ENCODE measurements at places on chromosomes 6 and 20.

DNA sequence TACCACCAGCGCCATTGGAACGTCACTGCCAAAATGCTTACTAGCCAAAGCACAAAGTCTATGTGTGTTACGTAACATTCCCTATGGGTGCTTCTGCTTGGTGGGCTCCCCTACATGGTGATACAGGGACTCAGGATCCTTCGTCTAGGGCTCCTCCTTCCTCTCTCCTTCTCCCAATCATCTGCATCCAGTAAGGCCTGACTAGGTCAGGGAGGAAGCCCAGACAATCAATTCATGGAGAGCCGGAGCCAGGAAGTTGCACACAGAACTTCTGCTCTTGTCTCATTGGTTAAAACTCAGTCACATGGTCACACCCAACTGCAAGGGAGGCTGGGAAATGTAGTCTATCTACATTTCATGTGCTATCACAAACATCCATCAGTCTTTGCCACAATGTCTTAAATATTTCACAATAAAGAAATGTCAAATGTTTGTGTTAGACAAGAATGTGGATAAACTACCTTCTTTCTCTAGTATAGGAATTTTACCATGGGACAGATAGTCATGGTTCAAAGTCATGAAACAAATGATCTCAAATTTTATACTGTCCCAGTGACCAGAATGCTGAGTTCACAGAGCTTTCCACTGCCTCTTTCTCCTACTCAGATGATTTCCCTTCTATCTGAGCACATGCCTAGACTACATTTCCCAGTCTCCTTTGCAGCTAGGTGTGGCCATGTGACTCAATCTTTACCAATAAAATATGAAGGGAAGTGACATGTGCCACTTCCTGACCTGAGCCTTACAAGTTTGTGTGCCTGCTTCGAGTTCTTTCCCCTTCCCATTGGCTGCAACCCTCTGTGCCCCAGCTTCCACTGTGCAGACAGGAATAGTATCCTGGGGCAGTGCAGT, 9.3 kb upstream of the KCNK15 start:
- peak; percentile 53 for DNase-seq

DNA sequence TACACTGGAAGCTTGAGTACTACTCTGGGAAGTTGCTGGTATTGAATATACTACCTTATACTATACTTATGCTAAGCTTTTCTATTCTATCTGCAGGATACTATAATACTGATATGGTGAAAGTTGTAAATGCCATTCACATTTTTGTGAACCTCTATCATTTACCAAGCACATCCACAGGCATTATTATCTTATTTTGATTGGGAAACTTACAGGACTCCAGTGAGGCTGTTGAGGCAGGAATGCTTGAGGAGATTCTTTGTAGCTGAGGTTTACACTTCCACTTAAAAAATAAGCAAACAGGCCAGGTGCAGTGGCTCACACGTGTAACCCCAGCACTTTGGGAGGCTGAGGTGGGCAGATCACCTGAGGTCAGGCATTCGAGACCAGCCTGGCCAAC, 442.9 kb downstream of the QKI start:
- DNase-seq, result no peak

DNA sequence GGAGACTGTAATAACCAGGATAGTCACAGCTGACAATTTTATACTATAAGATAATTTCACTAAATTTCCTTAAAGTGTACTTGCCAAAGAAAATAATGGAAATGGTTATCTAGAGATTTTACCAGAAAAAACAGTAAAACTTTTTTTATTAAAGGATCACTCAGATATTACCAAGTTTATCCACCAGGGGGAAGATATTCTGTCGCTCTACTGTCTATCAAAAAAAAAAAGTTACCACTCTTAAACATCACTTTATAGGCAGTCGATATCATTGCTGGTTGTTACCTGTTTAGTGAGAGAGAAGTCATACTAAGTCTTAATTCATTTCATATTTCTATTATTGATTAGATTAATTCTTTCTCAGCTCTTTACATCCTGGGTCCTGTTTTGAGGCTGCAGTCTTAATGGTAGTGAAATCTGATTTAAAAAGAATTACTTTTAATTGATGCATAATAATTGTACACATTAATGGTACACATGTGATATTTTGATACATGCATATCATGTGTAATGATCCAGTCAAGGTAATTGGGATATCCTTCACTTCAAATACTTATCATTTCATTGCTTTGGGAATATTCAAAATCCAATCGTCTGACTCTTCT, 18.9 kb downstream of the L3MBTL3 start:
- peak; percentile 46 for DNase-seq

DNA sequence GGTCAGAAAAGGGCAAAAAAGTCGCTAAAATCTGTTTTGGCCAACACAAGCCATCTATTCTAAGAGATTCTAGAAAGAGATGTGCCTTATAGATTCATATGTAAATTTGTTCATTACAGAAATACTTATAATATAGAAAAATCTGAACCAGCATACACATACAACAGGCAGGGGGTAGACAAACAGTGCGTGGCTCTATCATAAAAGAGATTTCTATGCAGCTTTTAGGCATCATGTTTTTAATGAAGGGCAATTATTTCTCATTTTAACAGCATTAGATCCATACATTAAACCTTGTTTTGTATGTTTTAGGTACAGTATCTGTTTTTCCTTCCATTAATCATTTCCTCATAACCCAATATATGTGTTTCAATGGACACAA, 664 bp downstream of the BTN3A3 start:
- no peak for DNase-seq

DNA sequence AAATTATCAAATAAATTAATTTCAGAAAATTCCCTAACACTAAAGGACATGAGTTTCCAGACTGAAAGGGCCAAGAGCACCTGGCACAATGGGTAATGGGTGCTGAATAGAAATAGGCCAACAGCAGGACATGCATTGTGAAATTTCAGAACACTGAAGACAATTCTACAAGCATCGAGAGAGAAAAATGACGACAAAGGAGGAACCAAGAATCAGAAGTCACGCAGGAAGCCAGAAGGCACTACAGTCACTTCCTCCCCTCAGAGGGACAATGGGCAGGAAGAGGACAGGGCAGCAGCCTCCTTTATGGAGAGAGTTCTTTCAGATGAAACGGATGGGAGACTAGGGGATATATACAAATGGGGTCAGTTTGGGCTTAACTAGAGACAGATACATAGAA, 29.6 kb downstream of the PCNA start:
- DNase-seq, result peak; percentile 39

GRCh38 chr6:84161190-84161589, 66.3 kb downstream of the CEP162 start:
- no peak for DNase-seq

GRCh38 chr6:121581327-121581726, 145.9 kb downstream of the GJA1 start:
- no peak for DNase-seq

DNA sequence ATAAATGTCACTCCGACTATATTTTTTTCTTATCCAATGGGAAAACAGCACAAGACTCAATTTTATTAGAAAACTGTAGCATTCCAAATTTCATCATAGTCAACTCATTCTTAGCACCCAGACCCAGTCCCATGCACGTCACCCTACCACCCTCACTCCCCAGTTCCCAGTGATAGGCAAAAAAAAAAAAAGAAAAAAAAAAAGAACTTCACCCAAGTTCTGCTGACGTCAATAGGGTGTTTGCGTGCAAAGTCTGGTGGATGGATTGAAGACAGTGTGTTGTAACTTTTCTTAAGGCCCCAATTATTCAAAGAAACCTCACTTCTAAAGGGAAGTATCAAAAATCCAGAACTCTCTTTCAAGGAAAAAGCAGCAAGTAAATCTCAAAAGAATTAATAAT, 213.9 kb upstream of the PRDM1 start:
- DNase-seq, result no peak

GRCh38 chr20:41047975-41048305, 19.3 kb downstream of the TOP1 start:
- peak; percentile 42 for DNase-seq

- DNase-seq, result no peak
Measured at GRCh38 chr6:52566201-52566600, 10.7 kb downstream of the TRAM2 start.

DNA sequence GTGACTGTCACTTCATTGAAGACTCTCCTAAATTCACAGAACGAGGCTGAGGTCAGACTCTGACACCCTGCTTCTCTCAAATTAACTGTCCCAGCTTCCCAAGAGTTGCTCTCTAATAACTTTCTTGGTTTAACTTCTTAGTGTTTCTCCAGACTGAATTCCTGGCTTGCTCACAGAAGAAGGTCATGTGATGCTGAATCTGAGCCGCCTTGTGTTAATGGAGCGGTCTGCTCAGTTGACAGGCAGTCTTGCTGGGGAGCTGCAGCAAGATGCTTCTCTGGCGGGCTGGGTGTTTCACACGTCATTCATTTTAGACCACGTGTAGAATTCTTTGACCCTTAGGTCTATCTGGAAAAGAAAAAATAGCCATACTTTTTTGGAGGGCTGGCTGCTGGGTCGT, 107.3 kb downstream of the FOXO3 start:
- no peak for DNase-seq

DNA sequence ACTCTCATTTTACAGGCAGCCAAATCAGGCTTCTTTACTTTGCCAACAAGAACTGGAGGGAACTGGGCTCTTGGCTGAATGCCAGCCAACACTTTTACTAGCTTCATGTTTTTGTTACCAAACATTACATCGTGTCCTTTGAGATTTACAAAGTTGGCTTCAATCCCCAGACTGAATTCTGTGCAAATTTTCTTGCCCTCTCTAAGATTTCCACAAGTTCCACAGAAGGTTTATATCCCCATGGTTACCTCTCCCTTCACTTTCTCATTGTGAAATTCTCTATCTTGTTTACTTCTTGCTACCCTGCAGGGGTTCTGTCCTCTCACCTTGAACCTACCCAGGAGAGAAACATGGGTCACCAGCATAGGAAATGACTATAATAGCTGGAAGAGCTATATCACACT, 37.6 kb upstream of the PLCB1 start:
- no peak for DNase-seq

GRCh38 chr6:14881398-14881797, 364.5 kb upstream of the JARID2 start:
- no peak for DNase-seq

GRCh38 chr20:48760403-48760983, 67.3 kb downstream of the PREX1 start:
- DNase-seq, result peak; percentile 82
